SK-MEL-5 (cell line): ENCODE measurements at places on chromosomes 6 and 20. TPM values are rescaled to one million over a fixed set of nuclear protein-coding genes. Genes with fewer than 3 reads are reported as not detected.
A peak's percentile ranks its signal among the peaks of the same experiment; 100 is the strongest.

DNA sequence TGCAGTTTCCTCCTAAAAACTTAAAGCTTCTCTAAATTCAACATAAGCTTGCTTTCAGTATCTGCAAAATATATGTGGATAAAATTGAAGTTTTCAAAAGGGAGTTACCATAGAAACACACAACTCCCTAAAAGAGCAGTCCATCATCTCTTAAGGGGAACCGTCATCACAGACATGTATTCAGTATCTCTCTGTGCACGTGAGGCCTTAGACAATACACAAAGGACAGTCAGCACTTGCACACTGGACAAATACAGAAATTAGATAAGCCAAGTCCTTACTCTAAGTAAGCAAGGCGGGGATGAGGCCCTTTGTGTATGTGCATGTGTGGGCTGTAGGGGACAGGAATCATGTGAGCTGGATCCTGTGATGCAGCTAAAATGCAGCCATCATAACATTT is 136.6 kb downstream of the BACH2 start:
- DNase-seq = peak; percentile 51

GRCh38 chr6:106823732-106824351 is 150.7 kb downstream of the CD24 start:
- DNase-seq = no peak

GRCh38 chr6:7238900-7239589 is 74.0 kb downstream of the SSR1 start:
- DNase-seq = peak; percentile 92

DNA sequence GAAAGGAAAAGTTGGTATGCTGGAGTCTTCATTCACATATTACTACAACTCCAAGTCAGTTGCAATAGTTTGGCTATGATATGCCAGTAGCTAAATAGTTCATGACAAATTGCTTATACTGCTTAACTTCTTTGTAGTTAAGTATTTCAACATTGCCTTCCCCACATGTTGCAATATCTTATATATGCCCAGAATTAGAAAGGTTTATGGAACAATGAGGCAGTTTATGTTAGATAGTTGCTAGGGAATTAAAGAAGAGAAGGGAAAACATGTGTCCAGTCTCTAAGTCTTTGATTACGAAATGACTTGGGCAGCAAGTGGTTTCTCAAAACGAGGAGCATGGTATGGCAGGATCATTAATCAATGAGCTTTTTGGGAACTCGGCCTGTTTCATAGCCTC is 145.8 kb downstream of the PLCB4 start:
- peak; percentile 39 for DNase-seq

GRCh38 chr20:35909176-35909575 is 45.1 kb downstream of the SCAND1 start:
- no peak for DNase-seq

SLC22A7 gene
- not detected in 2 replicates for total RNA-seq

PNLDC1 gene
- 0.05 TPM in 1 of 2 replicates, not detected in the other for total RNA-seq

ANKRD6 gene
- total RNA-seq = 19.3 and 28.1 TPM in 2 replicates
